ENCODE measurements at places on chromosomes 5 and 9.

DNA sequence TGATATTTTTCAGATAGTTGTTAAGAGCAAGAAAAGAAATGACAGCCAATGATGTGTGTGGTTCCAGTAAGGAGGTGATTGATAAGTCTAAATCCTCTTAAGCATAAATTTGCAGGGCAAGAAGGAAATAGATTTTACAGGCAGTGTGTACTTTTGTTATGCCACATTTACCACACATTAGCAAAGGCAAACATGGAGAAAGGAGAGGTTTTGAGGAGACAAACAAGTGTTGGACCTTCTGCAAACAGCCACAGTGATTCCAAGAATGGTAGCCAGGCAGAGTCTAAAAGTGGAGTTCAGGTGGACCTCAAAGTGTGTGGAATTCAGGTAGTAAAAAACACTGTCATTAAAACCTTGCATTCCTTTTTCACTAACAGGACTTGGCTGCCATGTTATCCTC, 295.9 kb upstream of the ITGA1 start:
- no peak for DNase-seq

GRCh38 chr5:124905256-124906130, 159.1 kb upstream of the ZNF608 start:
- no peak for DNase-seq

- DNase-seq, result no peak
Measured at GRCh38 chr5:10832987-10833386, 72.0 kb upstream of the DAP start.

DNA sequence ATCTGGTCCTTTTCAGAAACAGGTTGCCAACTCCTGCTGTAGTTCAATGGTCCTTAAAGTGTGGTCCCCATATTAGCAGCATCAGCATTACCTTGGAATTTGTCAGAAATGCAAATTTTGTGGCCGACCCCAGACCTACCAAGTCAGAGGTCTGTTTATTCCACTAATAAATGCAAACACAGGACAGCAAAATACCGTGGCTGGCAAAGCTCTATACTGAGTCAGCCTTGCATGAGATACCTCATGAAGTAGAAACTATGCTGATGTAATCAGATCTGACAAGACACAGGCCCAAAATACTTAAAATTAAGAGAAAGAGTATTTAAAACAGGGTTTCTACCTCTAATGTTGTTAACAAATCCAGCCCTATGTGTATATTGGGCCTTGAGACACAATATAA, 3.0 kb downstream of the GOLM1 start:
- DNase-seq, result no peak

GRCh38 chr5:176474476-176474875, 26.3 kb downstream of the FAF2 start:
- DNase-seq, result no peak

DNA sequence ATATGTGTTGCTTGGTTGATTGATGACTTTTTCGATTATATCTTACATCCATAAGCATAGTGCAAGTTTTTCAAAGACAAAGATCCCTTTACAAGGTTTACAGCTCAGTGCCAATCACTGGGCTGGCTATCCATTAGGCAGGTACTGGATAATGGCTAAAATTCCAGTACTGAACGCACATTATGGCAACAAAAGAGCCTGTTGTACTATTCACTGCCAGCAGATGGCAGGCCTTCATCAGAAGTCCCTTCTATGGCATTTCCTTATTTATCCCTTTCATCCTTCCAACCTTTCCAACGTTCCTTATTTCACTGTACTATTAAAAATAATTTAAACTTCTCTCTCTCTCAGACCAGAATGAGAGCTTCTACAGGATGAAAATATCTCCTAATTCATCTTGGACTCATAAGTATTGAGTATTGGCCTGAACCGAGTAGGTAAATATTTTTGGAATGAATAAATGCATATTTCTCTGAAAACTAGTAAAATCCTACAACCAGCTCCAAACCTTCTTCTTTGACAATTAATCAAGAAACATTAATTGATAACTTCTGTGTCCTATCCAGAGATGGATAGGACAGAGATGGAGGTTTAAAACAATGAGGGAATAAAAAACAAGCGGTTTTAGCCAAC, 6.7 kb upstream of the WNT8A start:
- peak; percentile 33 for DNase-seq

DNA sequence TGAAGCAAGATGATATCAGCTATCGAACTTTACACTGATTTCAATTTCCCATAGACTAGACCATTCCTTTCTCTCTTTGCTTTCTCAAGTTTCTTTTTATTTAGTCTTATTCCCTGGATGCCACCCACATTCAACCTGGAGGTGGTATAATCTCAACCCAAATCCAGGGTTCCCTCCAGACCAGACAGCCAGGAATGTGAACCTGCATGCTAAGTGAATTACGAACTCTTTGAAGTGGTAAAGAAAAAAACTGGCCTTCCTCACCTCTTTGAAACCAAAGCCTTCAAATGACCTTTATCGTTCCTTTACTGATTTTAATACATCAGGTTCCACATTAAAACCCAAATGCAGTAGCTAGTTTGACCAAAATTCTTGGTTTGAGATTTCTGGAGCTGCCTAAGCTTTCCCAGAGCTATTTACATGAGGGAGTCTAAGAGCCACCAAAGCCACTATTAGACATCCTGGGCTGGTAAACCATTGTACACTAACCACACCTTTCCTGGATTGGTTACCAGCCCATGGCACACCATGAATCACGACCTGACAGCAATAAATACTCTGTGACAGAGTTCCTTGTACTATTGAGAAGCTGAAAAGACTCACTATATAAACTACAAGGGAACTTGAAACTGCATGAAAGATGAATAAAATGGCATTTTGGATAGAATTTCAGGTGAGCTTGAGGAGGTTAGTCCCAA, 323.7 kb downstream of the ADAMTS6 start:
- DNase-seq, result no peak

DNA sequence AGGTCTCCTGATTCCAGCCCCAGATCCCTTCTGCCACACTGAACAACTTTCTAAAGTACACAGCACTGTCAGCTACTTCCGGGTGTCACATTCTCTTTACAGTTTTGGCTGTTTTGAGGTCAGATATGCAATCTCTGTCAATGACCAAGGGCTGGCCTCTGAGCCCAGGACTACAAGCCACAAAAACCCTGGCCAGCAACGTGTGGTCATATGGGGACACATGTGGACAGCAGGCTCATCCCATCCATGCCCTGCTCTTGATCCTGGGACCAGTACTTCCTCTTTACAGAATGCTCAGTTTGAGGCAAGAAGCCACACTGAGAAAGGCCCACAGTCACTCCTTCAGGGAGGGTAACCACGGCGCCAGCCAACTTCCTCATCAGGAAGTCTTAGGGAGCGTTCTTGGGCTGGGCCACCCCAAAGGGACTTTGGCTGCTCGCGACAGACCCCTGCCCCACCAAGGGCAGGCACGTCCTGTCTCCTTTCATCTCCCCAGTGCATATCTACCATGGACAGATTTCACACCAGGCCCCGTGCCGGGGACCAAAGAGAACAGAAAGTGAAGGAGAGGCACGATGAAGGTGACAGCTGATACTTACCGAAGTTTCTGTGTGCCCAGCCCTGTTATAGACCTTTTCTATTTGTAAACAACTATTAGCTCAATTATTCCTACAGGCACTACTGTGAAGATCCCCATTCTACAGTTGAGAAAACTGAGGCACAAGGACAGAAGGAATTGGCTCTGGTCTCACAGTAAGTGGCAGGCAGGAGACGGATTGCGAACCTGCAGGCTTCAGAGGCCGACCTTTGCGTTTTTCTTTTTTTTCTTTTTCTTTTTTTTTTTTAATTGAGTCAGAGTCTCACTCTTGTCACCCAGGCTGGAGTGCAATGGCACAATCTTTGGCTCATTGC, 37.3 kb downstream of the STK10 start:
- DNase-seq, result no peak

GRCh38 chr5:95220381-95220780, 64.5 kb downstream of the MCTP1 start:
- DNase-seq, result no peak

DNA sequence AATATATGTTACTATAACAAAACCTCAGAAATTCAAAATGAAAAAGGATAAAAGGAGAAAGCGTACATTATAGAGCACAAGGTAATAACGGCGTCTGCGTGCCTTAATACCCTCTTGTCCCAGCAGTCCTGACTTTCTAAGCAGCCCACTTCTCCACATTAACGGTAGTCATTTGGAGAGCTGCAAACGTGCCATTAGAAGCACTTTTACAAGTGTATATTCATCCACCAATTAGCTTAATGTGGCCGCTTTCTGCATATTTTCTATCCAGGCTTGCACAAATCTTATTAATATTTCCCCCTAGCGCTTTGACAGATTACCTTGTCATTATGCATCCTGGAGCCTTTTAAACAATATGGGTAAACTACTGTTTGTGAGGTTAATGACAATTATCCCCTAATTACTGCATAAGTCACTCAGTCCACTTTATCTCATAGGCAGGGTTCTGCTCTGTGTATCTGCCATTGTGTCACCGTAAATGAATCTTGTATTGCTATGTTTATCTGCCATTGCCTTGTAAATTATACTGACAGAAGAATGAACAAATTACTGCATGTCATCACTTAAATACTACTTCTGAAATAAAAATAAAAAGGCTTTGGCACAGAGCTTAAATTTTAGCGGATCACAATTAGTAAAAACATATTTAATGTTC, 421.3 kb downstream of the BNC2 start:
- no peak for DNase-seq

- DNase-seq, result no peak
Measured at GRCh38 chr5:91401175-91401574, 18.1 kb upstream of the ARRDC3 start.

DNA sequence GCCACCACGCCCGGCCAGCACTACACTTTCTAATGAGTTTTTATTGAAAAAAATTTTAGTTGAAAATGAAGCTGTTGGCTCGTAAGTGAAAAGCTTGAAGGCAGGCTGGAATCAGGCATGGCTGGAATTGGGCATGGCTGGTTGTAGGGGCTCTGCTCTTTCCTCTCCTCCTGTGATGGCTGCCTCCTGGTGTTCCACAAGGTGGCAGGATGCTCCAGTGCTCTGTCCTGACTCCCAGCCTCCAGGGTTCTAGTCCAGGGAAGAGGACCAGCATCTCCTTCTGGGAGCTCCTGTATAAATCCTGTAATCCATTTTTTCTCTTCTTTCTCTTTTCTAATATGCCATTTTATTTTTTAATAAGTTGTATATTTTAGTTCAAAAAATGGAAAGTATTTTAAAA, 57.2 kb upstream of the DHFR start:
- no peak for DNase-seq

- DNase-seq, result no peak
Measured at GRCh38 chr5:179730852-179731251, 1.8 kb upstream of the MAML1 start.

- DNase-seq, result no peak
Measured at GRCh38 chr9:128226412-128226801, 23.2 kb downstream of the DNM1 start.

GRCh38 chr9:3894772-3895171, 369.0 kb upstream of the RFX3 start:
- DNase-seq, result no peak

DNA sequence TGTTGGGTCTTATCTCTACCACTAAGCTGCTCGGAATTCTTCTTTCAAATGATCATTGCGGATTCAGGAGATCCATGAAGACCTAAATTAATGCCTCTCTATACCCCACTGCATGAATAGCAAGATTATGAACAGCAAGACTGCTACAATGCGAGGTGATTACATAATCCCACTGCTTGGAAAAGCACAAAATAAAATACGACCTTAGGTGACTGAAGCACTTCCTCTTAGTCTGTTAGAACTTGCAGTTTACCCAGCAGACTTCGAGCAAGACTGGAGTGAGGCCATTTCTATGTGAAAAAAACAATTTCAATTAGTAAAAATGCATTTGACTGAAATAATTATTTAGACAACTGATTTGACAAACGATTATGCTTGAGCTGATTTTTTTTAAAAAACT, 59.8 kb downstream of the SH3RF2 start:
- DNase-seq, result no peak

DNA sequence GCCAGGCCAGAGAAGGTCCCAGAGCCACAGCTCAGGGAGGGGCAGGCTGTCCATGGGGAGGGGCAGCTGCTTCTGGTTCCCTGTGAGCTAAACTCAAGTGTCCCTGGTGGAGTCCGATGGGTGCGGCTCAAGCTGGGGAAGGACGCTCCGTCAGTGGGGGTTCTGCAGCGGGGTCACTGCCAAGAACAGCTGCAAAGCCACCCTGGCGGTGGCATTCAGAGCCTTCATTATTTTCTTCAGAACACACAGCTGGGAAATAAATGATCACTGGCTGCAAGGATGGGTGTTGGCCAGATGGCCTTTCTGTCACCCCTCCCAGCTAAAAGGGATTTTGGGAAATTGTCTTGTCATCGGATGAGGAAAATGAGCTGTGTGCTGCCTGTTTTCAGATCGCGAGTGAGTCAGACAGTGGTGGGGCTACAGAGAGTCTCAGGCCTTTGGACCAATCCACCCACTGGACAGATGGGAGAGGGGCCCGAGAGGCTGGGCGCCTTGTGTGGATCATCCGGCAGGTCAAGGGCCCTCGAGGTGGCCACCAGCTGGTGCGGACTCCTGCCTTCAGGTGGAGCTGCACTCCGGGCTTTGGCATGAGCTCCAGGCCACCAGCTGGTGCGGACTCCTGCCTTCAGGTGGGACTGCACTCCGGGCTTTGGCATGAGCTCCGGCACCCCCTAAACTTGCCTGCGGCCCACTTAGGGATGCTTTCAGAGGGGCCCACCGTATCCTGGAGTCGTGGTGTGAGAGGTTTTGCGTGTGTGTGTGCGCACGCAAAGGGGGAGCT, 17.9 kb upstream of the GFPT2 start:
- DNase-seq, result no peak

DNA sequence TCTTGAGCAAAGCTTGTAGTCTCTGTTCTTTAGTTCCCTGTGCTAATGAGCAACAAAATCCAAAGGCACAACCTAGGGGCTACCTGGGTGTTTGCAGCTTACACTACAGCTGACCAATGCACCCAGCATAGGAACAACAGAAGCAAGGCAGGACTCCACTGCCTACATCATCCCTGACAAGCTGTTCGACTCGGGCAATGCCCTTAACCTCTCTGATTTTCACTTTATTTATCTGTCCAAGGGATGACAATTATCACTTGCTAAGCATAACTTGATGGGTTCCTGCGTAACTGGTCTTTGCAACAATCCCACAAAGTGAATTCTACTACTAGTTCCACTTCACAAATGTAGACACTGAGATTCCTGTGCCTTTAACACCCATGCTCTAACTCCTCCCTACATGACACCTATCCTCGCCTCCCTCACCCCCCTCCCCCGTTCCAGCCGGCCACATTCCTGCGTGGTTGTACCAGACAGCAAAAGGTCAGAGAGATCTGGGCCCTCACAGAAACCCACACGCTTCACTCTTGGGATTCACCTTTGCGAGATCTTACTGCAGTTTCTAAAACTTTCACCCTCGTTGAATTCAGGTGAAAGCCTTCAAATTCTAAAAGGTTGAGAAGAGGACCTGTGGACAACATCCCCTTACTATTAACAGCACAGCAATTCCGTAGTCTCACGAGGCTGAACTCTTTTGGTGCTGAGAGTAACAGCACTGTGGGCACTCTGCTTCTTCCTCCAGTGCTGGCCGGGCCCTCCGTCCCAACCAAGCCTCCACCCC, 995 bp downstream of the IPPK start:
- DNase-seq, result peak; percentile 51

Data from activated CD4-positive, alpha-beta T cell treated with anti-CD3 and anti-CD28 coated beads, Interleukin-2, amount 50 U/mL, for 4 hours (primary cell).